ENCODE measurements at places on chromosomes 3 and 15.

DNA sequence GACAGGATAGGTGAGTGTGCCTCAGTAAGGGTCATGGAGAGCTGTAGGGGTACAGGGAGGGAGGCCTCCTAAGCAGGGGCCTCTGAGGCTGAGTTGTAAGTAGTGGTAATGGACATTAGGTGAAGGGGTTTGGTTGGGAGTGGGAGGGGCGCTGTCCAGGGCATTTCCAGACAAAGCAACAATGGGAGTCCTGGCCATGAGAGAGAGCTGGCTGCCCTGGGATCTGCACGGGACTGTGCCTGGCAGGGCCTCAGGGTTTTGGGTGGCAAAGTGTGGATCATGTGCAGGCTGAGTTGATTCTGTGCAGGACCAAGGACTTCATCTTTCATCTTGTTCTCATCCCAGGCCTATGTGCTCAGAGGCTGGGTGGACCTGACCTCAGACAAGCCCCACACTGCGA is 4.6 kb downstream of the TTC21A start:
- no peak for DNase-seq

GRCh38 chr15:38520035-38520434 is 44.6 kb downstream of the RASGRP1 start:
- no peak for DNase-seq

DNA sequence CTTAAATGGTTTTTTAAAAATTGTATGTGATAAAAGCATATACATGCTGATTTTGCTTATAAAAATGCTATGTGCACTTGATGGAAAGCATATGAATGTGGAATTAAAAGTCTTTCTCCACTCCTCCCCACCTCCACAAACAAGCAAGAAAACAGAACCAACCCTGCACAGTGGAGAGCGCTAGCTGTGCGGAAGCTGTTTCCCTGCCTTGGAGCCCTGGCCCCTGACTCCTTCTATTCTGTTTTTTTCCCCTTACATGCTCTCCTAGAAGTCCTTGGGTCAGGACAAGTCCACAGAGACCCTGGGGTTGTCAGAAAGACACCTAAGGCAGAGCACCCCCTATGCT is 64.2 kb downstream of the BOC start:
- no peak for DNase-seq

DNA sequence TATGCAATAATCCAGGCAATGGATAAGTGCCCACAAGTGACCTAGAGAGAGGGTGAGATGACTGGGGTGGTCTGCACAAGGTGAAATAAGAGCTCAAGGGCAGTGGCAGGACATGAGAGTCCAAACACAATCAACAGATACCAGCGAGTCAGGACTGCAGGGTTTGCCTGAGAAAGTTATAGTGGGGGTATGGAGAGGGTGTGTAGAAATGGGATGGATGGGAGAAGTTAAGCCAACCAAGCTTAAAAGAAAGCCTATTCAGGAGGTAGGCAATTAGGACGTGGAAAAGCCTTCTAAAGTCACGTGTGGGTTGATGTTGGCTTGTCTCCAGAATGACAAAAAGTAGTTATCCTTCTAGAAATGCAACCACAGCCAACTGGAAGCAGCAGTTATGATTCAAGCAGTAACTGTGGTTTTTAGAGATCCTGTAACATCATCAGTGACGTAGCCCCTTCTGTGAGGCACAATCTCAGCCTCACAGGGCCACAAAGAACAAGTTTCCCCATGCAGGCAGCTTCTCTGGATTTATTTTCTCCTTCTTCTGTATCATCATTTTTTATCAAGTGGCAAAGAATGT is 56.1 kb downstream of the FAM174B start:
- no peak for DNase-seq

GRCh38 chr3:47661121-47661752 is 82.6 kb upstream of the CSPG5 start:
- DNase-seq, result no peak

DNA sequence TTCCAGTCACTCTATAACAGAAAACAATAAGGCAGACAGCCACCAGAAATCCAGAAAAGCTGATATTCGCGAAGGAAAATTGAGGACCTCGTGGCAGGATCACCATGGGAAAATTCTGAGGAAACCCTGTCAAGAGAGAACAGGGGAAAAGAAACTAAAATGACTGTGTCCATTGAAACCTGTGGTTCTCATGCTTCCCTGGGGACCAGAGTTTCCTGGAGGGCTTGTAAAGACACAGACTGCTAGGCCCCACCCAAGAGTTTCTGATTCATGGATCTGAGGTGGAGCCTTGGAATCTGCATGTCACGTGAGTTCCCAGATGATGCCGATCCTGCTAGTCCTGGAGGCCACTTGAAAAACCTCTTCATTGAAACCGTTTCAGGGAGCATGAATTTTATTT is 420.5 kb downstream of the EPHB1 start:
- DNase-seq, result no peak

DNA sequence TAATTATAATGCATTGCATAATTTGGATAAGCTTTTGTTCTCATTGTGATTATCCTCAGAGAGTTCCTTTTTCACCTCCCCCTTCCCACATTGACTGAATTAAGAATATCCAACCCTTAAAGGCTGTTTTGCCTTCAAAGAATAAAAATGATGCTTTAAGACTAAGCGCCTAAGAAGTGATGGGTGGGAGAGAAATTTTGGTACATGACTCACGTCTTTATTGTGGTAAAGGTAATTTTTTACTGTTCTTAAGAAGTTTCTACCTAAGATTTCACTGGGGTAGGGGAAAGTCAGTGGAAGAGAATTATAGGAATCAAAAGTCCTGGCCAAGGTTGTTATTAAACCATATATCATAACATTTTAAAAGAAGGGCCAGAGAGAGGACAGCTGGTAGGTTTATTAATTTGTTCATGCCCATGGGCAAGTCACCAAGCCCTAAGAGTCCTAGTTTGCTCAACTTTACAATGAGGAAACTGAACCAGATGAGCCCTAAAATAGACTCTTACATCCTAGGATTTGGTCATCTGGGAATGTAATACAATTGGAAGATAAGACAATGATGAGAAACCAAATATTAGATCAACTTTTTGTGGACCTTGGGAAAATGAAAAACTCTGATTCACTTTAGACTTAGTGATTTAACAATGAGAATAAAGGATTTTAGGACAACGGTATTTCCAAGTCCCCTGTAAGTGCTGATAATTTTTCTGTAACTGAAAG is 101.1 kb upstream of the RASGRP1 start:
- no peak for DNase-seq

GRCh38 chr15:63308947-63309346 is 31.5 kb downstream of the APH1B start:
- DNase-seq, result no peak

DNA sequence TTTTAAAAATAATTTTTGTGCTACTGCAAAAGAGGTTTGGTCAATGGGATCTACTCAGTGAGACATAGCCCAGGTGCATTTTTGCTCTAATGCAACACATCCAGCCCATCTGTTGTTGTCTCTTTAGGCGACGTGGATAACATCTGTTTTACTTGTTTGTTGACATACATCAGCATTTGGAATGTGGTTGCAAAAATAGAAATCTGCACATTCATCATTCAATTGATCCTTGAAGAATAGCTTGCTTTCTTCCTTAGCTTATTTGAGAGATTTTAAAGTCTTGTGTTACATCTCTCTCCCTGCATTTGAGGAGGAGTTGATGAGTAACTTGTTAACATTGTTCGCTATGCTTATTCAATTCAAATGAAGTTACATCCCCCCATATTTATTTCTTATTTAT is 1202.3 kb downstream of the NSUN3 start:
- no peak for DNase-seq

GRCh38 chr3:116318370-116318769 is 126.9 kb downstream of the LSAMP start:
- DNase-seq, result no peak

GRCh38 chr3:16665282-16665741 is 60.1 kb upstream of the DAZL start:
- DNase-seq, result no peak

GRCh38 chr3:195906865-195907683 is 1.3 kb downstream of the TNK2 start:
- DNase-seq, result peak; percentile 63

GRCh38 chr3:190855151-190855550 is 7.3 kb downstream of the GMNC start:
- no peak for DNase-seq

GRCh38 chr3:142966808-142967207 is 3.3 kb upstream of the PAQR9 start:
- no peak for DNase-seq

DNA sequence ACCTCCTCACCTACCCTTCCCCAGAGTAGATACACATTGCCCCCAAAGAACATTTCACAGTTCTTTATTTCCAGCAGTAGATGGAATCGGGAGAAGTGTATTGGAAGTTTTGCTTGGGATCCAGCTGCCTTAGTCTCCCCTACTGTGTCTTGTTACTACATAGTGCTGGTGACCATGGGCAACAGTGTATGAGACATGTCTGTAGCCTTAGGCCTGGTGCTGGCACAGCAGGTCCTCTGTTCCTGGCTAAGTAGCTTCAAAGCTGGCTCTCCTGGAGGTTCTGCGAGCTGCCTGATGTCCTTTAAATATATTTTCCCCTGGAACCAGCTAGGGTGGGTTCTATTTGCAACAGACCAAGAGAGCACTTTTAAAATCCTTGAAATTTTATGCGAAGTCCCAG is 174.7 kb downstream of the THSD4 start:
- DNase-seq, result no peak

GRCh38 chr3:169894110-169894509 is 17.3 kb upstream of the SAMD7 start:
- DNase-seq, result no peak

DNA sequence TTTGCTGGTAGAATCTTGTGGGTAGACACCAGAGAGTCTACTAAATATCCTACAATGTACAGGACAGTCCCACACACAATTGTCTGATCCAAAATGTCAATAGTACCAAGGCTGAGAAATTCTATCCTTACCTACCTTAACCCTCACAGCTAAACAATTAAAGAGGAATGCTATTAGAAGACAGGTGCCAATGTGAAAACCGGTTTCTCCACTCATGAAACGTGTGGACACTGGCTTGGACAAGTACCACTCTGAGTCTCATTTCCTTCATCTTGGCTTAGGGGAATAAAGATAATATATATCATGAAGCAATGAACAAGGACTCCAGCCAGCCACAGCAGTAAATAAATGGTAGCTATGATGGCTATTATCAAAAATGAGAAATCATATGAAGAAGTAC is 90.2 kb downstream of the RFTN1 start:
- DNase-seq, result no peak

GRCh38 chr3:57078344-57078634 is 17.8 kb downstream of the SPATA12 start:
- DNase-seq, result peak; percentile 9

DNA sequence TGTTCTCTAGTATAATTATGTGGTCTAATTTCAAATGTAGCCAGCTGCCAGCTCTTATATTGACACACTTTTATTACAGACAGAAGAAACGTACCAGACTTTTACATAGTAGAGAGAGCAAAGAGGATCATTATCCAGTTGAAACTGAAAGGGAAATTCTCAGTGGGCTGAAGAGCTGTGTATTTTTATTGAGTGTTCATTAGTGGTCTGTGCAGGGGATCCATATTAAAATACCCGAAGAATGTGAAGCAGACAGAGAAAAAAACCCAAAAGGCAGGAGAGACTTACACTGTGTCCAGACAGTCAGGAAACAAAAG is 41.3 kb downstream of the MYRIP start:
- DNase-seq, result no peak

GRCh38 chr3:12835052-12835665 is 6.2 kb downstream of the RPL32 start:
- no peak for DNase-seq

GRCh38 chr3:147411238-147411814 is 2.2 kb downstream of the ZIC1 start:
- no peak for DNase-seq

- DNase-seq, result no peak
Measured at GRCh38 chr15:78223396-78224022, 10.9 kb downstream of the ACSBG1 start.

GRCh38 chr3:181486141-181486885 is 225.4 kb upstream of the SOX2 start:
- no peak for DNase-seq

- no peak for DNase-seq
Measured at GRCh38 chr3:126847061-126847460, 135.9 kb upstream of the PLXNA1 start.

- DNase-seq, result no peak
Measured at GRCh38 chr3:188220097-188220788, 66.3 kb downstream of the LPP start.

- no peak for DNase-seq
Measured at GRCh38 chr3:61562721-61563312, 1.4 kb downstream of the PTPRG start.

DNA sequence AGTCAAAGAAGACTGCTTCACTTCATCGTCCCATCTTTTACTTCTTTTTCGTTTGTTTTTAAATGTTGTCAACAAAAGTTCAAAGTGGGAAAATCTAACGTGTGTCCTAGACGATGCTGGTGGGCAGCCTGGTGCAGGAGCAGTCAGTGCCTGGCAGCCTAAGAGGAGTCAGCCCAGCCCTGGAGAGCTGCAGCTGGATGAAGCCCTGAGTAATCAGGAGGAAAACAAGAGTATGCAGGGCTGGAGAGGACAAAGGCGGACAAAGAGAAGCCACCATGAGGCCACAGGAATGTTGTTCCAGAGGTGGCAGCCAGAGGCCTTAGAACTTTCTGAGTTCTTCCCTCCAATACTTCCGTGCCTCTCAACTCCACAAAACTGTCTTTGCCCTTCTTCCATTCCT is 5.7 kb downstream of the ADAMTS17 start:
- no peak for DNase-seq

DNA sequence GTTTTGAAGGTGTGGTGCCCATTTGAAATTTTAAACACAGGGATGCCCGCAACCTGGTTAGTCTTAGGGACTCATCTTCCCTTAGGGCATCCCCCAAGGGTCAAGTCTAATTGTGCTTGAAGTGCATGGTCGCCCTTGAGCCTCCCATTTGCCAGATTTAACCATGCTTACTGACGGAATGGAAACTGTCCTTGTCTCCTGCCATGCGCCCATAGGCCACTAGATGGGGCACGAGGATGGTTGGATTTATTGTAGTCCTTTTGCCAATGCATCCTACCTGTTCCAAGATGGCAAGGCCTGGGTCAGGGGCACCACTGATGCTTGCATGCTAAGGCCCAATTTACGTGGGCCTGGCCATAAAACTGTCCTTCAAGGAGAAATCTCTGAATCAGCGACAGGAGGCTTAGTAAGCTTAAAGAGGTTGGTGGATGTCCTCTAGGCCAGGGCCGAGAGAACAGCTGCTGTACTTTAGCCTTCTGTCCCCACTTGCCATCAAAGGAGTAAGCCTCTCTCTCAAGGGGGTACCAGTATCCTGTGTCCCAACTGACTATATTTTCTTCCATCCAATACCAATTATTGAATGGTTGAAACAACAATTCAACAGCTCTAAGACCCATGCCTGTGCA is 355.4 kb downstream of the OTOL1 start:
- DNase-seq, result no peak

Data from activated gamma-delta T cell treated with Interleukin-2 at 50 U/mL for 16 hours (primary cell).